NCI-H187 (cell line): ENCODE measurements at places on chromosomes 6 and 20.

GRCh38 chr6:150417899-150418826 is 49.4 kb downstream of the IYD start:
- DNase-seq = peak; percentile 14

DNA sequence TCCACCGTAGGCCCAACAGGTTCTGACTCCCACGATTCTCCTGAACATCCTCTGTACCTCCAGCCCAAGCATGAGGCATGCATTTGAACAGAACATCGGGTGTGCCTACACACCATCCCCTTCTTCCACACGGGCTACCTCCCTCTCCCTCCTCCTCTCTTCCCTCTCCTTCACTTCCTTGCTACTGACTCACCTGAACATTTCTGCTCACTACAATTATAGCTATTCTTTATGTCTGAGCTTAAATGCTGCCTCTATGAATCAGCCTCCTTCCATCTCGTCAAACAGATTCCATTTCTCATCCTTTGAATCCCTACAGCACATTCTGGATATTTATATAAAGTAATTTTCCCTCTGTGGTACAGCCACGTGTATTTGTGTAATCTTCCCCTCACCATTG is 71.4 kb upstream of the MYLIP start:
- no peak for DNase-seq

- no peak for DNase-seq
Measured at GRCh38 chr6:117601811-117602150, 530 bp downstream of the GOPC start.

GRCh38 chr6:84118191-84118590 is 84.6 kb downstream of the MRAP2 start:
- no peak for DNase-seq

GRCh38 chr6:159754959-159755914 is 6.6 kb upstream of the ACAT2 start:
- DNase-seq = no peak

DNA sequence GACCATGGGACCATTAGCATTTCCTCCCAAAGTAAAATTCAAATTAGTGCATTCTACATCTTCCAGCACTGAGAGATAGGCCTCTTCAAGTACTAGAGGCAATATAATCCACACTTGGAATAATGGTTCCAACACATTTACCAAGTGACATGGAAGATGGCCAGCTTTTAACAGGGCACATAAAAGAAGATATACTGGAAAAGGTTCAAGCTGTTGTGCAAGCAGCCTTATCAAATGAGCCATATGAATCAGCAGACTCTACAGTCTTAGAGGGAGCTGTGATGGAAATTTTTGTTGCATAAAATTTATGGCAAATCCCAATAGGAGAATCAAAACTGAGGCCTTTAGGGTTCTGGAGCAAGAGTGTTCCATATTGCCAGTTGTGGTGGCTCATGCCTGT is 526.6 kb upstream of the IRAK1BP1 start:
- no peak for DNase-seq

DNA sequence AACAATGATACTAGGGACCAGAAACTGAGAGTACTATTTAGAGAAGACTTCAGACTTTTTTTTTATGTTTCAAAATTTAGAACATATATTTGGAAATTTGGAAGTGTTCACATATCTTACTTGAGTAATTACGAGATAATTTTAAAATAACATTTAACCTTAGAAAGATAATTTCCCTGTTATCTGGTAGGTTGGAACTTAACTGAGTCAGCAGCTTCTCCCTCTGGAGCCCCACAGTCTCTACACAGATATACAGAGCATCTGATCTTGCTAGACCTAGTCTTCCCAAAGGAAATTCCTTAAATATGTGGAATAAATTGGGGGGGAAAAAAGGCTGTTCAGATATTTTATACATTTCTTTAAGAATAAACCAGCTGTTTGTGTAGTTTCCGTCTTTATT is 48.6 kb downstream of the TSPYL4 start:
- no peak for DNase-seq

- DNase-seq = no peak
Measured at GRCh38 chr6:134464690-134465411, 146.9 kb upstream of the SGK1 start.
